ENCODE measurements at places on chromosomes 11 and 22.

DNA sequence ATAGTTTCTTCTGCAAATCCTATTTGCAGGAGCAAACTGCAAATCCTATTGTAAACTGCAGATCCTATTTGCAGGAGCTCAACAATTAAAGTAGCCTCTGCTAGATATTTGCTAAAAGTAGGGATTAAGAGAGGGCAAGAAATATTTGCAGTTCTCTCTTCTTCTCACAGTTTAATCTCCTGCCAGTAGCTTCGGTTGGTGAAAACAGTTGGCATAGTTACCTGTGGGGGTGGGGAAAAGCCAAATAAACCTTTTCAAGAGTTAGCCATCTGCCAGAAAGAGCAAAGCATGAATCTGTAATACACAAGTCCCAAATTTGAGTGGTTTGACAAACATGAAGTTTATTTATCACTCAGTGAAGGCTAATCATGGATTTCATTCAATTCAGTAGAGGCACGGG lies 942.5 kb downstream of the JRKL start:
- no peak for DNase-seq

- no peak for DNase-seq
Observed at GRCh38 chr11:41177791-41178190, 281.7 kb downstream of the LRRC4C start.

DNA sequence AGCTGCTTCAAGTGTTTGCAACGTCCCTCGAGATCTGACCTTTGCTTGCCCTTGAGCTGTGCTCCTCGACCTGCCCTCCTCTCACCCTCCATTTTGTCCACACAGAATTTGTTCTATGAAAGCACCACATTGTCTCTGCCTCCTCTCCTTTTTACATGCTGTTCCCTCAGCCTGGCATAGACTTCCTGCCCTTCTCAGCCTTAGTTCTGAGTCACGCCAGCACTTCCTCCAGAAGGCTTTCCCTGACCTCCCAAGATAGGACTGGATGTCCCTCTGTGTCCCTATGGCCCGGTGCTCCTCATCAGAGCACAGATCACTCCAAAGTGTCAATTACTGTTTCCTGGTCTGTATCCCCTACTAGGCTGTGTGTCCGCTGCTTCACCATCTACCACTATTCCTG lies 16.2 kb downstream of the JHY start:
- DNase-seq = no peak

- DNase-seq = no peak
Observed at GRCh38 chr11:34480314-34480713, 33.3 kb downstream of the ELF5 start.

DNA sequence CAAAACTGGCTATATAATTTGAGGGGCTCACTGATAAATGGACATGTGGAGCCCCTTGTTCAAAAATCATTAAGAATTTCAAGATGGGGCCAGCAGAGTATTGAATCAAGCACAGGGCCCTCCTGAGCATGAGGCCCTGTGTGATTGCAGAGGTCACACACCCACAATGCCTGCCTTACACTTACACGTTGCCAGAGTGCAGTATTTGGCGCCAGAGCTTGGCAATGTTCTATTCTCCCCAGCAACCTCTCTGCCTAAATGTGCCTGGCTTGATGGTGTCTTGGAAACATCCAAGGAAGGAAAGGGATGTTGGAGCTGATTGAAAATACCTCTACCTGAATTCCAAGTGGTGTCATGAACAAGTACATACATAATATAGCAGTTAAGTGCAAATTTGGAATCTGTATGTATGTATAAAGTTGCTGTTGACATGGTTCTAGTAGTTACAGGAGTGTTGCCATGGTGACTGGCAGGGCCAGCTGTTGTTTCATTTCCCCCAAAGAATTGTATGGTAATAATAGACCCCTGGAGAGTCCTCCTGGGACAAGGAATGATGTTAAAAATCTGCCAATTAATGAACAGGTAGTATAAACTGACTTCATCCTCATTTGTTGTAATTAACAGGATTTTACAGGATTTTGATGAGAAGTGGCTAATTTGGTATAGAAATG lies 205.7 kb upstream of the NAV2 start:
- no peak for DNase-seq

DNA sequence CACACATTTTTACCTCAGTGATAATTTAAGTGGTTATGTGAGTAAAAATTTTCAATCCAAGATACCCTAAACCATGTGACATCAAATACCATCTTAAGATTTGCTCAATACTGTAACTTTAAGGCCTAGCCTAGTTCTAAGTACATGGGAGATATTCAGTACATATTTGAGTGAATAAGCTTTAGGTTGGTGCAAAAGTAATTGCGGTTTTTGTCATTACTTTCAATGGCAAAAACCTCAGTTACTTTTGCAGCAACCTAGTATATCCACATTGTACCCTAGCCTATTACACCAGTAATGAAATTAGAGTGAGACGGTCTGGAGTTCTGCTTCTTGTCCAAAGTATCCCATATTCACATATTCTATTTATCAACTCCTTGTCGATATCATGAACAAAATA lies 700.1 kb downstream of the LRRC4C start:
- DNase-seq = no peak

DNA sequence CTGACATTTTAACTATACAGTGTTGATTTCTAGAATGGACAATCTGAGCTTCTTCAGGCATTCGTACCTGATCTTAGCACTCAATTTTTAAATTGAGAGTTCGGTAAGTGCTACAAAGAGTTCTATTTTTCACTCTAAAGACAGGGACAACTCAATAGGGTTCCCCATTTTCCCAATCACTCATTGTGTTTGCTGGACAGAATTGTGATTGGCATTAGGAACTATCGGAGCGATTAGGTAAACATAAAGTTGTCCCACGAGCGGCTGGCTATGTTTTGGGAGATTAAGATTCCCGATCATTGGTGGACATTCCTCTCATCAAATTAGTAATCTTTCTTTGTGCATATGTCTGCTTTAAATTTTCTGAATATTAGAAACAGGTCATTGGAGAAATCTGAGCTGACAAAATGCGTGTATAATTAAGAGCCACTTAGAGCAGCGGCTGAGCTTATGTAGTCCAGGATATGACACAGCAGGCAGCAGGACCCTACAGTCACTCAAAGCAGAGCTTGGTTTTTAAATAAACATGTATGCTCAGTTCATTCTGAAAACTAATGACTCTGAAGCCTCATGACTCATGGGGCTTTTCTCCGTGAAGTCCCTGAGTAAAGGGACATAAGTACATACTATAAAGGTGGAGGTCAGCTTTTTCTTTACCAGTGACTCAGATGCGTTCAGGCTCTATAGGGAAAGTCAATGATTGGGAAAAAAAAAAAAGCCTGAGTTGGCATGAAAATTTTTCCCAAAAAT lies 109.4 kb downstream of the GRIA4 start:
- DNase-seq = no peak

Data from C1 segment of cervical spinal cord (tissue), 14 donors.